Posterior vena cava (tissue), 2 donors: ENCODE measurements at places on chromosomes 4 and X. TPM values are rescaled to one million over a fixed set of nuclear protein-coding genes. Genes with fewer than 3 reads are reported as not detected.

Gene PAGE4
- total RNA-seq = not detected

DNA sequence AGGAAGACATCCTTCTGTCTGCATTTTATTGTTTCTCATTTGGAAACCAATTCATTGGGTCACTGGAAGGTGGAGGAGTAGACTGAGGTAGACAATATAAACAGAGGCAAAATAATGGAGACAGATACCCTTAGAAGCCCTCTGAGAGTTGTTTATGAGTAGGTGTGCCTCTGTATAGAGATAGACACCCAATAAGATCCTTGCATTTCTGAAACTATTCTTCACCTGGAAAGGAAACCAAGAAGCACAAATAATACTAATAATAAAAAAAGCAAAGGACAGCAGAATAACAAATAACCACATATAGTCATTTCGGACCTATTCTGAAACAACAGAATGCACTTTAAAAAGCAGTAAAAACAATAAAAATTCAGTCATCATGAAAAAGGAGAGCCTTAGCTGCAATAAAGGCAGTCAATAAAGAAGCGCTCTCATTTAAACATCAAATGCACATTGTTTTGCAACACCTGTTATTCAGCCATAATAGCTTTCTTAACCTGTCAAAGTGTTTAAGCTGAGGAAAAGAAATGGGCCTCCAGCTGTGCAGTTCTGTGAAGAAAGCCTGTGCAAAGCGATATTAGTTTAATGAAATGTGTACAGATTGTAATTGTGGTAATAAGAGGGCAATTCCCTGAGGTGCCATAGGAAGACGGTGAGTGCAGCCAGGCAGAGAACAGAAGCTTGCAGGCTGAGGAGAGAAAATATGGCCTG is 904.2 kb downstream of the STPG2 start:
- no peak for DNase-seq

GRCh38 chr4:3766036-3766784 is at the start of gene ADRA2C:
TSS of gene ADRA2C (plus strand) at chr4:3766385. CDS start at chr4:3766607, 222 bp downstream.
- DNase-seq = no peak

DNA sequence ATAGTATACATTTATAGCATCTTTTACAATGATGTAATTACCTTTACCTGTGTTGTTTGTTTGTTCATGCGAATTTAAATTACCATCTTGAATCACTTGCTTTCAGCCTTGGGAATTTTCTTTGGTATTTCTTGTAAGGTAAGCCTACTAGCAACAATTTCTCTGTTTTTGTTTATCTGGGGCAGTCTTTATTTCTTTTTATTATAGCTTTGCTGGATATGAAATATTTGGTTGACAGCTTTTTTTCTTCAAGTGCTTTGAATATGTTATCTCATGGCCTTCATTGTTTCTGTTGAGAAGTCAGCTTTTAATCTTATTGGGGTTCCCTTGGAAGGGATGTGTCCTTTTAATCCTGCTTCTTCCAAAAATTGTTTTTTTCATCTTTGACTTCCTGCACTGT is 292.8 kb upstream of the EDA2R start:
- no peak for DNase-seq

DNA sequence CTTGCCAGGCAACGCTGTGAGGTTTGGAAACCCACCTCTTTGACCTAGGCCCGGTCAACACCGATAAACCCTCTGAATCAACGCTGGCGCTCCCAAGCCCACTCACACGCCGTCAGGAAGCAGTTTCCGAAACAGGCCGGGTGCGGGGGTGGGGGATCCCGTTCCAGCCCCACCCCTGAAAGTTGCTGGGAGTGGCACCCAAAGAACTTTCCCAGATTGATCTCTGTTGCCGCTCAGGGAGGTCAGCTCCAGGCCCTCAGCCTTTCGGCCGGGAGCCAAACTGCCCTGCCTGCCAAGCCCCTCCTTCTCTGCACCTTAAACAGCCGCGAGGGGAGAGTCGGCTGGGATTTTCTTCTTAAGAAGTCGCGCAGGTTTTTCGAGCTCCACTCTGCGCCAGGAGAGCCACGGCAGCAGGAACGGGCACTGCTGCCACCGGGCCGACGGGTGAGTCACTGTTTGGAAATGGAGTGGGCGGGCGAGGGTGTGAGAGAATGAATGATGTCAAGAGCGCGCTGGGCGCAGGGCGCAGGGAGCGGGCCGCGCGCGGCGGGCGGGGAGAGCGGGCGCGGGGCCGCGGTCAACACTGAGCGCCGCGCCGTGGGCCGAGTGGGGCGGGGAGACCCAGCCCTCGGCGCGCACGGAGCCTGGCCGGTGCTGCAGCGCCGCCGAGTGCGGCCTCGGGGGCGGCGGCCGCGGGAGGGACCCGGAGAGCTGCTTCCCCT is at the start of gene SGMS2:
Gene SGMS2, plus strand, starts transcription at position 583 of the 722 bp plus-strand sequence. CDS start 70,622 bp downstream, outside the sequence.
- peak; percentile 97 for DNase-seq

Gene PAGE2B
- not detected for total RNA-seq

DNA sequence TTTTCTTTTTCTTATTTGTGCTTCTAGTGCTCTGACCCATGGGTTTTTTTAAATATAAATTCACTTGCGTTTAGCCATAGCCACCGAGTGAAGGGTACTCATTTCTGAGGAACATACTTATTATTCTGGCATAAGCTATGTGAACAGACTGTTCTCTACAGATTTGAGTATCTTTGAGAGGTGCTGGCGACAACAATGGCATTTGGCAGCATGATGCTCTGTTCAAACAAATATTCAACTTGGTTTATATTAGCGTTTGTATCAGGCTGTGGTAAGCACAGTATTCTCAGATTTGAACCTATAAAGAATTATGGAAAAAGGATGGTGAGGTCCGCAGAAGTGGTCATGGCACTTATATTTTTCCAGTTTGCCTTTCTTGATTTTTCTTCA is 108.7 kb upstream of the LIMCH1 start:
- DNase-seq = no peak

Gene PROM1
- 0.43 TPM for total RNA-seq

DNA sequence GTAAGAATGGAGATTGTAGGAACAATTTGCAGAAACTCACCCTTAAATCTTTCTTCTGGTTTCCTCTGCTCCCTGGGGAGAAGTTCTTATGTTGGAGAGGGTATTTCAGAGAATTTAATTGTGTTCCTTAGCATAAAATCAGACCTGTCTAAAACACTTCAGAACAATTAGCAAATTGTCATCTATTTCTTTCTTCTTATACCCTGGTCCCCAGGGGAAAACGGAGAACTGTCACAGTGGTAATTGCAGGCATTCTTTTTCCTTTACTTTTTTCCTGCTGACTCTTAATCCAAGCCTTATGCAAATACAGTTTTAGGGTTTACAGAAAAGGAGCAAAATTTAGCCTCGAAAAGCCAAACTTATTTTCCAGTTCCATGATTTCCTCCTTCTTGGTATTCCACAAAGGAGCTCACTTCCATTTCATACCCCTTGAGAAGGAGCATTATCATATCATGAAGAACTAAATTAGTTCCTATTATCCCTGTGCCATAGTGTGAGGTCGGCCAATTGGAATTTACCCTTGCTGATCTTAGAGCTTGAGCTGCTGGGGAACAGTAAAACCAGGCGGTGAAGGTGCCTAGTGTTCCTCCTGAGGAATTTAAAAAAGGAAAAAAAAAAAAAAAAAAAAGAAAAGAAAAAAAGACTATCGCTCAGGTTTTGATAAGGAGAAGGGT is 173.8 kb downstream of the IL15 start:
- no peak for DNase-seq

GRCh38 chr4:186366326-186366725 is 100.3 kb downstream of the F11 start:
- no peak for DNase-seq

DNA sequence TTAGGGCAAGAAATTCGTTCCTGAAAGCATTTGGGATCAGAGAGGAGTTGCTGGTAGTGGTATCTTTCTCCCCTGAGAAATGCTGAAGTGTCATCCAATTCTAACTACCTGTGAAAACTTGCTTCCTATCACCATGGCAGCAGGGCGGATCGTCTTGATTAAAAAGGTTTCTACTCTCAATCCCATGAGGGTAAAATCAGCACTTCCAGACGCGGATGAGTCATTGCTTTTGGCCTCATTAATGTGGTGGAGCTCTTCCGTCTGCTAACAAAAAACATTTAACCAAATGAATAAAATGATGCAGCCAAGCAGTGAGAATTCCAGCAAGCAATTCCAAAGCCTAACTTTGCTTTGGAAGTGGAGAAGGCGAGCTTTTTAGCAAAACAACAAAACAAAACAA is 325.6 kb downstream of the CAMK2D start:
- DNase-seq = peak; percentile 72

DNA sequence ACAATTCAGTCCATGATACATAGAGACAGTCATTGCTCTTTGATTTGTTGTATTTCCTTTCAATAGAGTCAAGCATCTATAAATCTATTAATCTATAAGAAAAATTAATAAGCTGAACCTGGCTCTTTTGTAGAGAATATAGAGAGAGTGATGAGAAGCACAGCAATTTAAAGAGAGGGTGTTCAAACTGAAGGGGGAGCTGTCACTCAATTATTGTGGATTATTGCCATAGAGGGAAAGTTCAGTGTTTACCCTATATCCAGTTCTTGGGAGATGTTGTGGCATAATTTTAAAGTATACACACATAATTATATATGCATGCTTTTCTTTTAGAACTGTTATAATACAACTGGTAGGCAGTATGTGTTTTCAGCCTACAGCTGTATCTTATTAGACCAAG is 1469.0 kb upstream of the PABPC4L start:
- DNase-seq = no peak

Gene TMEM35A
- total RNA-seq = 26.5 TPM

GRCh38 chrX:44828008-44828605 is 15.7 kb upstream of the DUSP21 start:
- DNase-seq = no peak

Gene XAGE2
- total RNA-seq = not detected

- no peak for DNase-seq
Measured at GRCh38 chr4:128354205-128354821, 66.7 kb upstream of the PGRMC2 start.

DNA sequence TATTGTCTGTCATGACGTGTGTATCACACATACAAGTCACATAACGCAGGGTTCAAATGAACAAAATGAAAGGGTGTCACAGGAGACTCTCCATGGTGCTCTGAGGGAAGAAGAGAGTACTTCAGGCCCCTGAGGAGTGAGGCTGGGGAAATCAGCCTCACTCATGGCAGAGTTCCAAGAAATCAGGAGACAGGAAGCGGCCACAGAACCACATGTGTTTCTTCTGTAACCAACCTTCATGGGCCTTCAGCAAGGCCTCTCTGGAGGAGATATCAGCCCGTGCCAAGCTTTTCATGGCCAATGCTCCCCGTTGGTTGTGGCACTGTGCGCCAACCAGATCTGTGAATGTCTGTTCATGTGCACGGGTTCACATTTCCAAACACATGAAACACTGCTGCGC is 76.0 kb downstream of the NAT8L start:
- no peak for DNase-seq

GRCh38 chr4:127484117-127484516 is 148.6 kb upstream of the INTU start:
- DNase-seq = no peak

DNA sequence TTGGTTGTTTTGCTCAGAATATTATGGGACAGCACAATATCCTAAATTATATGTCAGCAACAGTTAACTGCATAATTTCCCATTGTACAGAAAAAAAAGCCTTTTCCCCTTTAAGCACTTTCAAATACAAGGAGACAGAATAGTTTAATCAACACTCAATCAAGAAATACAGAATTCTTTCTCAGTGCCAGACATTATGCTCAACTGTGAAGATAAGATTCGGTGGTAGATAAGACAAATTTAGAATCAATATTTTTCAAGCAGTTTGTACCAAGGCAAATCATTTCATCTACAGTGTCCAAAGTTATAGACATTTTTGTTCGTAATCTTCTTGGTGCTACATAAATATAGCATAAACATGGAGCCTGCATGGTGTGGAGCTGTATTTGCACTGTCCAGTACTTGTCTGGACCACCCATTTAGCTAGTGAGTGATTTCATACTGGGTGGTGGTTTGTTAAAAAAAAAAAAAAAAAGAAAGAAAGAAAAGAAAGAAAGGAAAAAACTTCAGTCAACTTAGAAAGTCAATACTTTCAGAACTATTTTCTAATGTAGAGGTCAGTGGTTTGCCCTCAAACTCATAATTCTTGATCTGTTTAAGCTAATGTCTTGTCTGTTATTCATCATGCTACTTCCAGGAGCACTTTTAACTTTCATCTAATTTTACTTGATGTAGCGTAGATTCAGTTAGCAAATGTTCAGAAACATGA is 522.9 kb downstream of the FAT4 start:
- DNase-seq = no peak

DNA sequence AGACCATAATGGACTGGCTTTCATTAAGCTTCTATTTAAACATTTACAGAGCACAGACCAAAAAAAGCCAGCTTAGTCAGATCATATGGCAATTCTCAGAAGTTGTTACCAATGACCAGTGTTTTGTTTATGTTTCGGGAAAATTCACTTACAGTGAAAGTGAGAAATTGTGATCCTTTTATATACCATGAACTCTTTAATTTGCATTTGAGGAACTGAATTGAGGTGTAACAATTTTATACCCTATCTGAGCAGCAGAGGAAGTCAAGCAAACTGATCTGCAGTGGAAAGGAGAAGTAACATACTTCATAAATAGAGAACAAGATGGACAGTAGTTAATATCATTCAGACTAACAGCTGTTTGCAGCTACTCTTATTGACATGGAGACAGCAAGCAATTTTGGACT is 97.1 kb downstream of the TMA16 start:
- no peak for DNase-seq

DNA sequence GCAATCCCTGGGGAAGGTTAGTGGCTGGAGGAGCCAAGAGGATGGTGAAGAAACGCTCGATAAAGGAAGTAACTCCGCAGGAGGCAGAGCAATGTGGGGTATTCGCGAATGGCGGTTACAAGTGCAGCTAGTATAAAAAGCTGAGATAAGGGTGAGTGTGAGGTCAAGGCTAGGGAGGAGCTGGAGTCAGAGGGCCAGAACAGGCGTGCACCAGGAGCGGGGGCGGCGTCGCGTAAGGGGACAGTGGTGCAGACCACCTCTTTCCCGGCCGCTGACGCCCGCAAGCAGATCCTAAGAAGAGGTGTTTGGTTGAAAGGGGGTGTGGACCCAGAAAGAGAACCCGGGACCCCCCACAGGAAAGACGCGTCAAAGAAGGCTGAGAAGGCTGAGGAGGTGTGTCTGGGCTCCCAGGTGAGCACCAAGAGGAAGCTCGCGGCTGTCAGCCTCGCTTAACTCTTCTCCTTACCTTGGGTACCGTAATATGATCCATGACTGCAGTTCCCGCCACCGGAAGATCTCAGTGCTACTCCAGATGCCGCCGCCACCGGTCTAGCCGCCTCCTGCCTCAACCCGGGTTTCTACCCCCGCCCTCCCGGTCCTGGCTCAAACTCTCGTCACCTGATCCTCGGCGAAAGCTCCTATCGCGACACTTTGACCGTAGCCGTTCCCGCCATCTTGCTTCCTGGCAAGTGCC is at the start of gene MTMR8:
Gene MTMR8, minus strand, starts transcription at position 579 of the 694 bp plus-strand sequence. Its CDS starts 89 bp downstream, at position 490.
- peak; percentile 91 for DNase-seq

DNA sequence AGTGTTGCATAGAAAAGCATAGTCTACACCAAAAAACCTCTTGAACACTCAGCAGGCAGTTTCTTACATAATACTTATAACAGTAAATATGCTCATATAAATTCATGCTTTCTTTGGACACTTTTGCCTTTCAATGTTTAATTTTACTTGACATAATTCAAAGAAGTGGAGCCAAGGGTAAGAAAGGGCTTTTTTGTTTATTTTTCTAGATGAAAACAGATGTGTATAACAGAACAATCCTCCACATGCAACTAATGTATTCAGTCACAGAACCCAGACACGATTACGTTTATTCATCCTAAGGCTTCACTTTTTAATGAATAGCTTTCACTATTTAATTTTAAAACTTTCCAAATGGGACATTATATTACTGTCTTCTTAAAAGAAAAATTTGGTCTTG is 58.0 kb upstream of the PTPN13 start:
- no peak for DNase-seq

Gene CSAG2
- total RNA-seq = not detected
